NCI-H1694 treated with DMSO at 0.1 percent for 48 hours (cell line): ENCODE measurements at places on chromosomes 3 and 15.

- no peak for DNase-seq
Observed at GRCh38 chr3:39750712-39751111, 58.7 kb upstream of the MYRIP start.

DNA sequence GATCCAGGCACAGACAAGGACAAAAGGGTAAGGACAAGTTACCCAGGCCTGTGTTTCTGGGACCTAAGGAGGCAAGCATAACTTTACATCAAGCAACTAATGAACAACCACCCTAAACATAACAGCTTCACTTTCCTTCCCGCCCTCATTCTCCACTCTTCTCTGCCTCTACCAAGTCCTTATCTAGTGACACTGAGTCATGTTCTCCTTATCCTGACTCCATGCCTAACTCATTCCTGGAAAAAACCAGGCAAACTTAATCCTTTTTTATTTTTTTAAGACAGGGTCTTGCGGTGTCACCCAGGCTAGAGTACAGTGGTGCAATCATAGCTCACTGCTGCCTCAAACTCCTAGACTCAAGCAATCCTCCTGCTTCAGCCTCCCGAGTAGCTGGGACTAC, 44.5 kb downstream of the TMEM44 start:
- no peak for DNase-seq

DNA sequence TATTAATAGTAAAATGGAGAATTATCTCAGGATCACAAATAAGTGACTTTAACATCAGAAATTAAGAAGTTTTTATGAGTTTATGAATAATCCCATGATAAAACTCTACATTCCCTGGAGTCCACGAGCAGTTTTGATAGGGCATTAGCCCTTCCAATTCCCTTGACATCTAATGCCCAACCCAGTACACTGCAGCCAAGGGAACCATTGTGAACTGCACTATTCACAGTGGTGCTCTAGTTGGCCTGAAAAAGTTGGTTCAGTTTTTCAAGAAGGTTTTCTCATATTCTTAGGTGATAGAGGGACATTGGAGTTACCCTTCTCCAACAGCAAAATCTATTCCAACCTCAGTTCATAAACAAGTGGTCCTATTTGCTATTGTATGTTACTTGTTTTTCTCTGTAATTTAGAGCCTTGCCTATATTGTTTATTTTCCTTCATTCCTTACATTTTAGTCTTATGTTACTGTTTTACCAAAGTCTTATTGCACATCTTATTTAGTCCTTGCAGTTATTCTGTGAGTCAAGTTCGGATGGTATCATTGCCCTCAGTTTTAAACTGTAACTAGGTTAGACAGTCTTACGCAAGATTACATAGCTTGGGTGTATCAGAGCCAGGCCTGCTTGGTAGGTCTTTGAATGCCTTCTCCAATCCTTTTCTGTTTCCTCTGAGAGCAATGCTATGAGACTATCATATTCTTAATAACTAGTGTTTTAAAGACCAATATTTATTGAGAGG, 57.9 kb upstream of the SAMMSON start:
- no peak for DNase-seq

DNA sequence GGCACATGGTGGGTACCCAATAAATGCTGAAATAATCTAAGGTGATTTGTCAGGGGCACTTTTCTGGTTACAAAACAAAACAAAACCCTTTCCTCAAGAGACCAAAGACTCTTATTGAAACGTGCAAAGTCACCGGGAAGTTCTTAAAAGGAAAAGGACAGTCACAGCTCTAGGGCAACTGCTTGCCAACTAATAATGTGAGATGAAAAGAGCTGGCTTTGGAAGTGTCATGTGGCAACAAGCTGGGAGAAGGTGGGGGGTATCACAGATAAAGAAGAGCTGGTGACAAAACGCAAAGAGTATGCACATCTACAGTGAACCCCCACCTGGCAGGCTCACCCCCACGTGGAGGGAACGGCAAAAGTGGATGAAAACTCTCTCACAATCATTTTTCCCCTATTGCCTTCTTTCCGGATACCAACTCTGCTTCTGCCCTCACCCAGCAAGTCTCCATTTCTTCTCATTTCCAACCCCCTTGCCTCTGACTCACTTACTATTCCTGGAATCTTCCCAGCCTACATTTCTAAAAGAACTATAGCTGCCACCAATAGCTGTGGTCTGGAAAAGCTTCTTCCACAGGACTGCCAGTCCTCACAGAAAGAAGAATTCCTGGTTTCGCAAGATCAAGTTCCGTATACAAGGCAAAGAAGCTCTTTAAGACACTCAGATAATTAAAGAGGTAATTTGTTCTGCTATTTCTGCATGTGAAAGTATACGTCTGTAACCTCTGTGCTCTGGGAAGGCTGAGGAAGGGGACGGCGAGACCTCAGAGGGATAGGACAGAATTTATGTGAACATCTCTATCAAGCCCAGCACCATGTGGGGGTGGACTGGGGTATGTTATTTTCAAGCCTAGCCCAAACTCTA, 21.8 kb upstream of the ANPEP start:
- DNase-seq, result no peak

- DNase-seq, result no peak
Observed at GRCh38 chr15:59177317-59177660, 29.4 kb upstream of the LDHAL6B start.

DNA sequence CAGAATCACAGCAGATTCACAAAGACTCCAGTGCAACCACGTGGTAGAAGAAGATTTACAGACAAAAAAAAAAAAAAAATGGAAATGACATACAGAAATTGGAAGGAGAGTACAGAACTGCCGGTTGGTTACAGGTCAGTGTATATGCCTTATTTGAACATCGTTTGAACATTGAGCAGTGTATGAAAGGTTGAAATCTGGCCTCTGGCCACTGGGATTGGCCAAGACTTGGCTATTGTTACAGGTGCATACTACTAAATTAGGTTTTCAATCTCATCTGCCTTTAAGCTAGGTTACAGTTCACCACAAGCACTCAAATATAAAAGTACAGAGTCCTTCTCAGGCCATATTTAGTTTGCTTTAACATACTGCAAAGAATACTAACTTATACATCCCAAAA, 59.8 kb downstream of the THBS1 start:
- DNase-seq, result no peak

GRCh38 chr3:5051772-5052171, 70.3 kb upstream of the ARL8B start:
- no peak for DNase-seq

DNA sequence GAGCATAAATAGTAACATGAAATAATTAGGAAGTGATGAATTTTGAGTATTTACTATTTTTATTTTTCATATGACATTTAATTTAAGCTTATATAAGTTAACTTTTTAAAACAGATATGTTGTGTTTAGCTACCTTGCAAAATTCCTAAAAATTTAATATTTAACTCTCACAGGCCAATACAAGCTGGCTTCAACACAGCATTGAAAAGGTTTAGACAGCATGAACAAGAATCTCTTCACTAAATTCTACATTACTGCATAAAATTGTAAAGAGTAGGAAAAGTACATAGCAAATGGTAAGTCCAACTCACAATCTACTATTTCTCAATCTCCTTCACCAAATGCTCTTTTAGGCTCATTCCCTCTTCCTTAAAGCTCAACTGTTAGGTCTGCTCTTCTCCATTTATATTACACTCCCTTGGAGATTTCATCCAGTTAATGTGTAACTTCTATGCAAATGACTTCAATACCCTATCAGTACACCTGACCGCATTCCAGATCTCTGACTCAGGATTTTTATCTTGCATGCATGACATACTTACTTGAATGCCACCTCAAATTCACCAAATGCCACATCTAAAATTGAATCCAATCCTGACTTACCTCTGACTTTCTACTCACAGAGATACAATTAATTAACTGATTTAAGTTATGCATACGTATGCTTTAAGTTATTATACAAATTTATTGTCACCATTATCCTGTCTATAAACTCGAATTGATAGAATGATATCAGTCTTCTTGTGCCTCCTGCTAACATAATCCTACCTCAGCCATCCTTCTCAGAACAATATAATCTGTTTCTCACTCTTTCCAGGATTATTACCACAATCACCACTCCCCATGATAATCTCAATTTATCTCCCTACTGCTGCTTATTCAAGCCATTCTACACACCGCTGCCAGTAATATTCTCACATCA, 127.0 kb downstream of the STAG1 start:
- DNase-seq, result no peak

- DNase-seq, result peak; percentile 83
Observed at GRCh38 chr3:56810577-56811545, 9.1 kb upstream of the ARHGEF3 start.

DNA sequence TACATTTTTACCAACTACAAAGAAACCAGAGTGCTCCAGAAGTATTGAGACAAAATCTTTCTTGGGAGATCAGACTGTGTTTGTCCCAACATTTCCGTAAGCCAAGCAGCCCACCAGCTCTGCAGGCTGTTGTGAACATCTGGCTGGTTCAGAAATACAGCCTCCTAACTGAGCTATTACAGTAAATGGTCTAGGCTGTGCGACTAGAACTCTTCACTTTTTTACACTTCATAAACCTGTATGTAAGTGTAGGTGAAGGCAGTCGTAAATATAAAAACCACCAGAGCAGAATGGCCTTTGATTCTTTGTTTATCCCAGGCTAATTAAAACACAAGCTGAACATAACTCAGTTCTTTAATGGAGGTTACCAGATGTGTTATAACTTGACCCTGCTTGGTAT, 235.3 kb downstream of the ARRDC4 start:
- DNase-seq, result no peak

DNA sequence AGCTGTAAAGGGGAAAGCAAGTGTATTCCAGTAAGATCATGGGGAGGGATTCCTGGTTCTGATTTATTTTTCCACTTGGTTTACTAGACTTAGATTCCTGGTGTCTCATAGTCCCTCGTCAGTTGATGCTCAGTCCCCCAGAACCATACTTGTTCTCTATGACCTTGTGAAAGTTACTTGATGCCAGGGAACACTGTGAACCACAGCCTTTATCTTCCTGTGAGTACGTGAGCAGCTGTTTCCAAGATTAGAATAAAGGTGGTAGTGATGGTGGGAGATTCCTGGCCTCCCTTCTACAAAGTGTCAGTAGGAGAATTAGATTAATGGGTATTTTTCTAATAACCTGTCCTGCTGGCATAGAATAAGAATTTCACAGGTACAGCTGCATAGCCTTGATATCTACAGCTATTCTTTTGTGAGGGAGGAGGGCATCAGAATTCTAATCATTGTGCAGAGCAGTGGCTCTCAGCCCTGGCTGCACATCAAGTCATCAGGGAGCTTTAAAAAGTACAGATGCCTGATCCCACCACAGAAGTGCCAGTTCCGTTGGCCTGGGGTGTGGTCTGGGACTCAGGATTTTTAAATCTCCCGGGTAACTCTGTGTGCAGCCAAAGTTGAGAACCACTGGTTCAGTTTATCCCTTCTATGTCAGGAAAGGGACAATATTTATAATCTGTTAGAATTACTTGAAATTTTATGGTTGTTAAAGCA, 20.0 kb downstream of the GPD1L start:
- no peak for DNase-seq

GRCh38 chr15:57528940-57529565, 62.7 kb upstream of the MYZAP start:
- no peak for DNase-seq

DNA sequence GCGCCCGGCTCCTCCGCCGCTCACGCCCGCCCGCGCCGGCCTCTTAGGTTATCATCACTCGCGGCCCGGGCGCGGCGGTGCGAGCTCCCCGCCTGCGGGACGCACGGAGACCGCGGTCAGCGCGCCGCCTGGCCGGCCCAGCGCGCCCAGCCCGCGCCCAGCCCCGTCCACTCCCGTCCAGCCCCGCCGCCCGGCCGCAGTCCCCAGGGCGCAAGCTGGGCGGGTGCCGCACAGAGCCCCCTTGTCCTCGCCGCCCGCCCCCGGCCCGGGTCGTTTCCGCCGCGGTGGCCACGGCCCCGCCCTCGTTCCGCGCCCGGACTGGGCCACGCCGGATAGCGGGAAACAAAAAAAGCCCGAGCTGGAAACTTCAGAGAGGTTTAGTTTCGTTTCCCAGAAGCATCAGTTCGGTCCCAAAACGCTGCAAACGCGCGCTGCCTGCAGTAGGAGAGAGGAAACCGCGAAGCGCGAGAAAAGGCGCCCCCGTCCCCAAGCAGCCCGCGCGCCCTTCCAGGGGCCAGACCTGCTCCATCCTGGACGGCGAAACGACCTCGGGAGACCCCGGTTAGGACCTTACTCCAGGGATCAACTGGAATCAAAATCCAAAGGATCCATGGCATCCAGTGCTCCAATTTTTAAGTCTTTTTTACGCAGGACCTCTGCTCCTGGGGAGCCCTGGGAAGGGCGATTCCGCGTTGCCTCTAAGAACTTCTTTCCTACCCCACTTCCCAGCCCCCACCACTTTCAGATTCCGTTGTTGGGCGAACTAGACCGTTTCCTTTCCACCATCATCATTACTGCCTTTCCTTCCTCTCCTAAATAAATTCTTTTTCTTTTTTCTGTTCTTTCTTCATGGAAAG, at the start of gene ATP10A:
Gene ATP10A (minus strand): TSS at position 217 of the 857 bp plus-strand sequence. CDS start 231 bp downstream, outside the sequence.
- no peak for DNase-seq

DNA sequence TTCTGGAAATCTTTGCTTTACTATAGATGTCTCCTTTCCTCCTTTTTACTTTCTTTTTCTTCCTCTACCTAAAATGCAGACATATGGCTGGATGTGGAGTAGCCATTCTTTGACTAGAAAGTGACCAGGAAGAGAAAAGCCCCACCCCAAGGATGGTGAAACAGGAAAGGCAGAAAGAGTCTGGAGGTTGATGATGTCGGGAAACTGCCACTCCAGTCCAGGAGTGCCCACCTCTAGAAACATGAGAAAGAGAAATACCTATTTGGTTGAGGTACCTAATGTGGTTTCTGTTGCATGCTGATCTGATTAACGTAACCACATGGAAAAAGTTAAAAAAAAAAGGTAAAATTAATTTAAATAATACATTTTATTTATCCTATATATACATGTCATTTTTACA, 55.2 kb upstream of the SSR3 start:
- DNase-seq, result no peak

GRCh38 chr3:112053229-112053628, 18.7 kb downstream of the TMPRSS7 start:
- DNase-seq, result no peak

GRCh38 chr3:155233213-155233612, 60.3 kb downstream of the STRIT1 start:
- no peak for DNase-seq

DNA sequence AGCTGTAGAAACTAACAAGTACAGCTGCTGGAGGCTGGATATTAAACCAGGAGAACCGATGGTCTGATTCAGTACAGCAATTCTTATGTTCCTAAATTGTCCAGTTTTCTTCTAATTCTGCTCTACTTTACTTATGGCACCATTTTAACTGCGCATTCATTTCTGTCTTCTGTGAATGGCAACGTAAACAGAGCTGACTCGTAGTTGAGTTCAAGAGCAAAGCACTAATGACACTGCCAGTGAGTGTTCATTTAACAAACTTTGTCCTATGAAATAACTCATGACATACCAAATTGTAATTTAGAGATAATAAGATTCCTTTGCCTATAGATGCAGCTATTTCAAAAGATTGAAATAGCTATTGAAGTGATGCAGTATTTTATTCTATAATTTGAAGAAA, 48.7 kb downstream of the BCHE start:
- DNase-seq, result no peak

GRCh38 chr15:49627407-49627877, 6.6 kb downstream of the DTWD1 start:
- DNase-seq, result no peak
